Bone marrow (tissue), 2 donors: ENCODE measurements at places on chromosomes 3 and 15.

- no peak for DNase-seq
These were observed 35.0 kb downstream of the WNT7A start for GRCh38 chr3:13844911-13845310.

DNA sequence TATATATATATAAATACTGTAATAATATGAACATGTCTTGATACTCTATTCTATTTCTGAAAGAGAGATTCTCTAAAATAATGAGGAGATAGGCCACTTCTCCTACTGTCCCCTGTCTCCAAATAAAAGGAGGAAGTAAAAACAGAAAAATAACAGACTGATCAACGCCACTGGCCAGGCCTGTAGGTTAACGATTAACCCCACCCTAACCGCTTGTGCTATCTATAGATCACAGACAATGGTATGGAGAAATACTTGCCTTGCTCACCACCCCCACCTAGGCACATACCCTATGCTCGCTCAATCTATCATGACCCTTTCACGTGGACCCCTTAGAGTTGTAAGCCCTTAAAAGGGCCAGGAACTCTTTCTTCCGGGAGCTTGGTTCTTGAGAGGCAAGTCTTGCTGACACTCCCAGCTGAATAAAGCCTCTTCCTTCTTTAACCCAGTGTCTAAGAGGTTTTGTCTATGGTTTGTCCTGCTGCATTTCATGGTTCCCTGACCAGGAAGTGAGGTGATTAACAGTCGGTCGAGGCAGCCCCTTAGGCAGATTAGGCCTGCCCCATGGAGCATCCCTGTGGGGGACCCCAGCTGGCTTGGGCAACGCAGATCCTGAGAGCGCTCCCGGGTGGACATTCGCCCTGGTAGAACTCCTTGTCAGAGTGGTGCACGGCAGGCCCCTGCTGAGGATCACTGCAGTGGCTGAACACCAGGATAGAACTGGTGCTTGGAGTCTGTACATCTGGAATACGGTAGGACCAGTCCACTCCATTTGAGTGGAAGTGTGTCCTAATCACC, 521.8 kb upstream of the CNTN3 start:
- DNase-seq, result no peak

- DNase-seq, result no peak
These were observed 4.9 kb downstream of the CALML4 start for GRCh38 chr15:68200016-68200861.

DNA sequence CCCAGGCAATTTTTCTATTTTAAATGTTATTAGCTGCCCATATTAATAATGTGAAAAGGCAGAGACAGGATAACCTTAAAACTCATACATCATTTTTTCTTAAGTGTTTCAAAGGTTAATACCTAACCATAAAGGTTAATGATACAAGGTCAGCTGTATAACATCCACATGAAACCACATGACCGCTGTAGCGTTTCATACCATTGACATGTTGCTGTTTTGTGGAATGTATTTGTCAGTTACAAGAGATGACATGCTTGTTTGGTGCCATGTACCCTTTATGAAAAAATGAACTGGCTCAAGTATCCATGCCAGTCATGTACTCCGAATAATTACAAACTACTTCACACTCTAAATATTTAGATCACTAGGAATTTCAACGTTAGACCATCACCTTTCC, 207.4 kb downstream of the FMN1 start:
- no peak for DNase-seq

DNA sequence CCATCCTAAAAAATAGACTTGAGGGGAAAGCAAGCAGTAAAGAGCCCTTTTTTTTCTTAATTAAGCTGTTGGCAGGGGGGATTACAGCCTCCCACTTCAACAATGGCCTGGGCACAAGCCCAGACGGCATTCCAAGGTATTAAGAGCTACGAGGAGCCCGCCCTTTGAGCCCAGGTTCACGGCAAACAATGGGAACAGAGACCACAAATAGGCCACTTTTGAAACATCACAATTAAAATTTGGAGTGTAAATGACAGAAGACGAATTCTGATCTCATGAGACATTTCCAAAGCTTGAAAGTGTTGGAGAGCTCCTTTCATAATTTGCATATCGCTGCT, 8.9 kb downstream of the CHSY1 start:
- no peak for DNase-seq

- no peak for DNase-seq
These were observed at the start of gene ALDH1A2 for GRCh38 chr15:58065445-58066041. Gene ALDH1A2 (minus strand): TSS chr15:58065711. CDS start chr15:58065650, 61 bp downstream.

GRCh38 chr3:98603580-98603979, 10.2 kb upstream of the CPOX start:
- DNase-seq, result no peak

- no peak for DNase-seq
These were observed 111.7 kb downstream of the LMLN start for GRCh38 chr3:198071602-198072287.

GRCh38 chr3:187929112-187929816, 184.0 kb upstream of the BCL6 start:
- DNase-seq, result no peak

DNA sequence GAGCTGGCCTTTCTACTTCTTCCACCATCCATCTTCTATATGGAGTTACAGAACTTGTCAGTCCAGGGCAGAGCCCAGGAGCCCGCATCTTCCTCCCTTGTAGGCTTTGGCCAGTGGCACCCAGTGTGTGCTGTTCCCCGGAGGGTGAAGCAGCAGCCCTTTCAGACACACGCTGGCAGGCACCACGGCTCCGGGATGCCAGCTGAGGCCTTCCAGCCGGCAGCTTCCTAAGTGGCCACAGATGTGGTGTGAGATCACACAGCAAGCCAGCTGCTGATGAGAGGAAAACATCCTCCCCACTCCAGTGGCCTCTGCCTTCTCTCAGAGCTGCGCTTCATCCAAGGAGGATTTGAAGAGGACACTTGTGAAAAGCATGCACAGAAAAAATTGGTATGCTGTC, 24.1 kb downstream of the CRABP1 start:
- no peak for DNase-seq

DNA sequence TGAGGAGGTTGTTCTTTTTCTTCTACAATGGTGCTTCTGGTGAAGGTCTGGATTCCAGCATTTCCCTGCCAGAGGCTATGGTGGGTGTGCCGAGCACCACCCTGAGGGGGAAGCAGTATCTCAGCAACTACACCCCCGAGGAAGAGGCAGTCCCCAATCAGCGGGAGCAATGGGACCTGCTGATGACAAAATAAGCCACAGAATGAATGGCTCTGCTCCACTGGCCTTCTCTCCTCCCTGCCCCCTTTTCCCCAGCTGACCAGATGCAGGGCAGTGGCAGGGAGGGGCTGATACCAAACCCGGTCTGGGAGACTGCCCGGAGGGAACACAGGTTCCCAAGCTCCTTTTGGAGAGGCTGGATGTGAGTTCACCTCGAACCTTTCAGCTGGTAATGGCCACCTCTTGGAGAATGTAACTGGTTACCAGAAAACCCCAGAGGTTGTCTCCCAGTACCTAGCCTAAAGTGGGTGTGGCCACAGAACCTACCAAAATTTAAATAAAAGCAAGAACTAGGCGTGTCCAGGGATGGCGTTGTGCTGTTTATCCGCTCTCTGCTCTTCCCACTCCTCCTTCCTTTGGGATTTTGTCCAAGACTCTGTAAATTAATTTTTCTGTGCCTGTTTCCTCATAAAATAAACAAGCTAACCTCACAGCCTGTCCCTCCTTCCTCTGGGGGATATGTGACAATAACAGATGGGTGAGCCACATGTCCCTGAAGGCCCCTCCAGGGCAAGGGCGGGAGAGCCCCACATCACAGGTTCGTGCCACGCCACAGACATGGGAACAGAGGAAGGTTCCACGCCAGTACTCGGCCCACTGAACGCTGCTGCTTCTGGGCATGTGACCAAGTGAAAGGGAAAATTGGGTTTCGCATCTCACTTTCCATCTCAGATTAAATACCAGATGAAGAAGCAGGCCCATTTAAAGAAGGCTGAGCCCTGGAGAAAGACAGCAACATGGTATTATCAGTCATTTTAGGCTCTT, 35.1 kb upstream of the SPTBN5 start:
- no peak for DNase-seq

- DNase-seq, result no peak
These were observed 7.7 kb downstream of the CCR9 start for GRCh38 chr3:45894015-45894414.

DNA sequence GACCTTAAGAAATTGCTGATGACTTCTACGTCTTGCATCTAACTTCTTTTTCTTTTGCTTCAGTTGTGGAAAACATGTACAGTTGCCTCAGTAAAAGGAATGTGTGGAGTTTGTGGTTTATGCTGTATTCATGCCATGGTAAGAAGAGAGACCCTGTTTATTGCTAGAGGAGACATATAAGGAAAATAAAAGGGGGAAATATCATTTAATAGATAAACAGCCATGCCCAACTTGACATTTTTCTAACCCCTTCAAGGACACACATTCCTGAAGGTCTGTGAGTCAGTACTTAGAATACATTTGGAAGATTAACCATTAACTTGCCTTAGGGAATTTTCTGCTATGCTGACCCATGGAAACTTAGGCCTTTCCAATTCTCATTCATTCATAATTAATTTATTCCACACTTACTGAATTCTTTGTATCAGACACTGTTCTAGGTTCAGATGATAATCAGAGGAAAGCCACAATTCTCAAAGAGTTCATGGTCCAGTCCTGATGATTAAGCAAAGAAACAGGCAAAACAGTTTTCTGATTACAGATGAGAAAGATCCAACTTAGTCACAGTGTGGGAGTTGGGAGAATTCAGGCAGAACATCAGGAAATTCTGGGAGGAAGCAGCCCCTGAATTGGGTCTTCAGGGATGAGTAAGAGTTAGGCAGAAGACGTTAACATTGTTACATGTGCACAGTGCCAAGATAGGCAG, 329.8 kb upstream of the RASGRP1 start:
- DNase-seq, result no peak

DNA sequence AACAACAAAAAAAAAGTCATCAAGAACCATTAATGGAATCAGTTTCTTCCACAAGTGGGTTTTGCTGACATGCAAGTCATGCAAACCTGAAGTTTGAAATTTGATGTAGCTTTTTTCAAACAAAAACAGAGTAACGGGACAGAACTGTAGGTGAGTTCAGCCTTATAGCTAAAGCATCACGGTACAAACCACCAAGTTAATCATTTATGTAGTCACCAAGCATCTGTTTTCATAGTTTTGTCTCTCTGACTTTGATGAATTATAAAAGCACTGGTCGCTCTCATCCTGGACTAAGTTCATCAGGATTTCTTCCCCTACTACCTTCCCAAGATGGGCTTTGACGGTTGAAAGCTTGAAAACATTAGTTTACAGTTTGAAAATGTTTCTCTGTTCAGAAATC, 117.0 kb upstream of the SAMMSON start:
- no peak for DNase-seq

GRCh38 chr15:89400116-89400781, 65.6 kb upstream of the POLG start:
- no peak for DNase-seq

DNA sequence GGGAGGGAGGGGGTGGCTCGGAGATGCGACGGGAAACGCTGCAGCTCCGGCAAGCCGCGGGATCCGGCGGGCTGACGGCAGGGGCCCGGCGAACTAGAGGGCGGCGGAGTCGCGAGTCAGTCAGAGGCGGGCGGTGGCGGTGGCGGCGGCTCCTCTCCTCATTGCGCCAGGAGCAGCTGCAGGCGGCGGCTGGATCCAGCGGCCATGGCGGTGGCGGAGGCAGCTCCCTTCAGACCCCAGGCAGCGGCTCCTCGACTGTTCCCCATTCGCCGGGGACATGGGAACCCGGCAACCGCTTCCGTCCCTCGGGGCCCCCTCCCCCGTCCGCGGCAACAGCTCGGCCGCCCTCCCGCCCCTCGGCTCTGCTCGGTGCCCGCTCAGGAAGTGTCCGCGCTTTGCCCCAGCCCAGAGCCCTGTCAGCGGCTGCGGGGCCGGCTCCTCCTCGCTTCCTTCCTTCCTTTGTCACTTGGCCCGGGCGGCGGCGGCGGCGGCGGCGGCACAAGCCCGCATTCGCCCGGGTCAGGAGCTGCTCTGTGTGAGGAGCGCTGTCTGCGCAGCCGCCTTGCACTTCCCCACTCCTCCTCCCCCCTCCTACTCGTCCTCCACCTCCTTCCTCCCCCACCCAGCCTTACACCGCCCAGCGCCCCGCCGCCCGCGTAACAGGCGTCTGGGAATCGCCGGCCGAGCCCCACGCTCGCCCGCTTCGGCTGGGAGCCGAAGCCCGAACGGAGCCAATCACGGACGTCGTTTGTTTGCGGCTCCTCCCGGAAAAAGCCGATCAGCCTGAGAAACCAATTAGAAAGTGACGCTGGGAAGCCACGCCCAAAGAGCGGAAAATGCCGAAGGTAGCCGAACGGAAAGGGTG, at the start of gene GSK3B:
Gene GSK3B (minus strand): TSS at position 537 of the 865 bp plus-strand sequence. CDS start 1,013 bp downstream, outside the sequence.
- peak; percentile 100 for DNase-seq

GRCh38 chr3:9135930-9136525, 113.4 kb downstream of the SRGAP3 start:
- DNase-seq, result no peak

DNA sequence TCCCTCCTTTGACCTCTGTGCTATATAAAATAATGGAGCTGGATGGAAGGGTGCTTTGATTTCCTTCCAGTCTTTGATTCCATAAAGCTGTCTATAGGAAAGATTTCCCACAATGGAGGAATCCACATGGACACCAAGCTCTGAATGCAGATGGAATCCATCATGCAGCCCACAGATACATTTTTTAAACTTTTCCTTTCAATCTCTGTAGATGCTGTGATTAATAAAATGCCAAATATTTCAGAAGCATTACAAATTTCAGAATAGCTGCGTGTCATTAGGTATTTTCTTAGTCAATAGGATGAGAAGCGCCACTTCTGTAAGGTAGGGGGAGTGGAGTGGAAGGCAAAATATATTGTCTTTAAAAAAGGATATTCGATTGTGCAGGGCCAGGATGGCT, 489.0 kb downstream of the NTRK3 start:
- DNase-seq, result no peak

- DNase-seq, result no peak
These were observed 20.3 kb downstream of the CAND2 start for GRCh38 chr3:12816521-12817342.

- DNase-seq, result no peak
These were observed 795 bp upstream of the TCF12 start for GRCh38 chr15:56917652-56918045.

GRCh38 chr3:25019506-25019905, 408.6 kb upstream of the RARB start:
- DNase-seq, result no peak

DNA sequence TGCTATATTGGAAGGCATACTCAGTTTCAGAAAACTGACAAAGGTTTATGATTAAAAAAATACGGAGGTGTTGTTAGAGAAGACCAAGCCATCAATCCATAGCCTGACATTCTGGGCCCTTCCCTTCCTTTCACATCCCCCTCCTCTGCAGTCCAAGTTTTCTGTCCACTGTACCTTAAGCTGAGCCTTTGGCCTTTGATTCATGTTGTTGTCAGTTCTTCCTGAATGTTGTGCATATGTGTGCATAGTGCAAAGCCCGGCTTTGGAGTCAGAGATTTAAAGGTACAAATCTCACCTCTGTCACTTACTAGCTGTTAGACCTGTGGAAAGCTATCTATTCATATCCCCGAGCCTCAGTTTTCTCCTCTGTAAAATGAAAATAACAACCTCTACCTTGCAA, 104.9 kb upstream of the AGBL1 start:
- no peak for DNase-seq
